Jurkat, Clone E6-1 (cell line): ENCODE measurements at places on chromosomes 7 and 10.

DNA sequence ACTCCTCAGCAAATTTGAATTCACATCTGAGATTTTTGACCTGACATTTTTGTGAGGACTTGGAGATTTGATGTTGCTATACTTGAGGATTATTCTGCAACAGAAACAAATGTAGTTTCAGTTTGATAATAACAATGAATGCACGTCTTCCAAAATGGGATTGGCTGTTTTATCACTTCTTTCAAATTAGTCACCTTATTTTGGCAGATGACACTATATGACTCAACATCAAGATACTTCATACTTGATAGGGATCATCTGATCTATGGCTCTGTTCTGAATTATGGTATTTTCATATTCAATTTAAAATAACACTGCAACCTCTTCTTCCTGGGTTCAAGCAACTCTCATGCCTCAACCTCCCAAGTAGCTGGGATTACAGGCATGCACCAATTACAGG lies 24.2 kb downstream of the ARL5B start:
- DNase-seq = no peak

- no peak for DNase-seq
Observed at GRCh38 chr7:26493737-26494428, 202.2 kb downstream of the SNX10 start.

DNA sequence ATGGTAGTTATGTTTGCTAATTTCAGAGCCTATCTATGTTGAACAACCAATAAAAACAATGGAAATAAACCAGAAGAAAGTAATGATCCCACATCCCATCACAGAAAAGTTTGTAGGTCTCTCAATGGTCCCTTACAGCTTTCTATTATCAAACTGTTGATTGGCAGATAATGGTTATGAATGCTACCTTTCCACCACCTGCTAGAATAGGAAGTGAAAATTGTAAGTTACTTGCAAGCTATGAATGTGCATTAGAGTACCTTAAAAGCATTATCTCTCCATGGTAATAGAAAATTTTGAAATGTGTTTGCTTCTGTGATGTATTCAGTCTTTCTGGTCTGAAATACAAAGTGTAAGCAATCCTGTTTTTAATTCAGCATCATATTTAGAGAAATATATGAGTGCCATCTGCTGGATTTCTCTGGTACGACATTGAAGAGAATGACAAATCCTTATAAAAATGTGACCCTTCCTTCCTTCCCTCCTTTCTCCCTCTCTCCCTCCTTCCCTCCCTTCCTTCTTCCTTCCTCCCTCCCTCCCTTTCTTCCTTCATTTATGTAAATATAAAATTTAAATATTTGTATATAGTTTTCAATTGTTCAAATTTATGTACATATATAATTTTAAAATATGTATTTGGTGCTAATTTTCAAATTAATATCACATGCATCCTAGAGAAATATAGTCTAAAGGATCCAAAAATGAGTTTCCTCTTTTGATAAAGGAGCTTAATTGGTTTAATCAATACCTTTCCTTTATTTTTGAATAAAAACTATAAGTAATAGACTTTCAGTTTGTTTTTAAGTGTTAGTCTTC lies 41.4 kb upstream of the PNLIPRP3 start:
- peak; percentile 31 for DNase-seq

- DNase-seq = no peak
Observed at GRCh38 chr10:30763918-30764317, 134.4 kb upstream of the LYZL2 start.

GRCh38 chr7:139417478-139417877 lies 57.8 kb downstream of the LUC7L2 start:
- no peak for DNase-seq

GRCh38 chr7:2066251-2066919 lies 166.4 kb downstream of the MAD1L1 start:
- DNase-seq = peak; percentile 82

- DNase-seq = no peak
Observed at GRCh38 chr10:51894771-51895578, 195.6 kb upstream of the CSTF2T start.

GRCh38 chr7:29194594-29195427 lies at the start of gene CHN2:
CHN2 (plus strand) TSS chr7:29194775.
- peak; percentile 42 for DNase-seq

GRCh38 chr10:63430091-63430998 lies 35.4 kb downstream of the JMJD1C start:
- no peak for DNase-seq

- DNase-seq = no peak
Observed at GRCh38 chr10:5282137-5282536, 82.6 kb upstream of the UCN3 start.

DNA sequence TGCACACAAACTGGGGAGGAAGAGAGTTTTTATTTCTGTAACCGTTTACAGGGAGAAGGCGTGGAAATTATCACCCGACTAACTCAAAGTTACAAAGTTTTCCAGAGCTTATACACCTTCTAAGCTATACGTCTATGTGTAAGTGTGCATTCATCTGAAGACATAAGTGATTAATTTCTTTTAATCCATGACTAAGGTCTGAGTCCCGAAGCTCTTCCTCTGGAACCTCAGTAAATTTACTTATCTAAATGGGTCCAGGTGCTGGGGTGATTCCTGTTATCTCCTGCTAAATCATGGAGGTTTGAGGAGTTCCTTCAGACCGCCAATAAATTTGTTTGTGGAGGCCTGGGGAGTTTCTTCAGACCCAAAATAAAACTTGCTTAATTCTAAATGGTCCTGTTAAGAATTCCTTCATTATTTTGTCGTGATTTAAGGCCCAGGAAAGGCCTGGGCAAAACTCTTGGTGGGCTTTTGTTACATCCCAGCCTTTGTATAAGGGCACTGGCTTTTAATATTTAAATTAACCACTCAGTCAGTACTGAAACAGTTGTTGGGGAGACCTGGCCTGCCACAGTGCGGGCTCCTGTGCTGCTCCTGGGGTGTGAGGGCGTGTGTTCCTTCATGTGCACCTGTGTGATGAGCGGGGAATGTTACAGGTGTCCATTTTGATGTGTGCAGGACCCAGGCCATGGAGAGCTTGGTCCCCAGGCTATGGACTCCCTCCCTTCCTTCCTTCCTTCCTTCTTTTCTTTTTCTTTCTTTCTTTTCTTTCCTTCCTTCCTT lies 5.8 kb upstream of the METTL27 start:
- DNase-seq = no peak

GRCh38 chr10:74936577-74937265 lies 110.3 kb downstream of the KAT6B start:
- no peak for DNase-seq

GRCh38 chr10:111677759-111678158 lies 505.8 kb downstream of the GPAM start:
- DNase-seq = no peak

DNA sequence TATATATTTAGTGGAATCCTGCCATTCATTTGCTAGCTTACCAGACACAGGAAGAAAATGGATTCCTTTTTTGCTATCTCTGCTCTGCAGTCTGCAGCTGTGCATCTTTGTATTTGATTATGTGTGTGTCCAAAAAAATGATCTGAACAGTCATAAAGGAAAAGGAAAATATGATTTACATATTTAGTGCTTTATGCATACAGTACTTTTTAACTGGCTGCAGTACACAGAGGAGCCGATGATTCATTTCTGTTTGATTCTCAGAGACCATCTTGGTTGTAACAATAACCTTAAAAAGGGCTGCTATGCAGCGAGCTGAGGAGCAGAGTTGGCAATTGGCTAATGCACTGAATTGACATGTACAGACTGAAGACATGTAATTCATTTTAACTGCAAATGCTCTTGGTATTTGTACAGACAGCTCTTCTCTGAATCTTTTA lies 151.3 kb upstream of the FZD1 start:
- no peak for DNase-seq

DNA sequence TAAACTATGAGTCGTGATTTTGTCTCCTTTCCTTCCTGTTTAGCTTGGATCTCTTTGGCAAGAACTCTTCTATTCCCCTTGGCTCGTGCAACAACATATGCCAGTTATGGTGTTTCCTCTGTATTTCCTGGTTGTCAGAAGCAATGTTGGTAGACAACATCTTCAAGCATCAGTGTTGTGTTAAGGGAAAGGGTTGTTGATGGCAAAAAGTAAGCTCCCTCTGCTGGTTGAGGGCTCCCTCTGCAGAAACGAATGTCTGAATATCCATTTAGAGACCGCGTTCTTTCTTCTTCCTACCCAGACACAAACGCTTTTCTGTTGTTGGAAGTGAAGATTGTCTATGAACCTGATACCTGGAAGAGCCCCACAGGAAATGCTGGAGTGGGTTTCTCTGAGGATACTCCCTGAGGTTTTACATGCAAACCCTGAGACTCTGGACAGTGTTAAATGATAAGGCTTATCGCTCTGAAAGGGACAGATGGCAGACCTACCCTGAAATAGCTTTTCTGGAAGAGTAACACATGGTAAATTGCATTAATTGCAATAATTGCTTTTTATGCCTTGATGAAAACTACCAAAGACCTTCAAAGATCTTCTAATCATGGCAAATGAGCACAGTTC lies 23.5 kb upstream of the C1QL3 start:
- DNase-seq = peak; percentile 42

DNA sequence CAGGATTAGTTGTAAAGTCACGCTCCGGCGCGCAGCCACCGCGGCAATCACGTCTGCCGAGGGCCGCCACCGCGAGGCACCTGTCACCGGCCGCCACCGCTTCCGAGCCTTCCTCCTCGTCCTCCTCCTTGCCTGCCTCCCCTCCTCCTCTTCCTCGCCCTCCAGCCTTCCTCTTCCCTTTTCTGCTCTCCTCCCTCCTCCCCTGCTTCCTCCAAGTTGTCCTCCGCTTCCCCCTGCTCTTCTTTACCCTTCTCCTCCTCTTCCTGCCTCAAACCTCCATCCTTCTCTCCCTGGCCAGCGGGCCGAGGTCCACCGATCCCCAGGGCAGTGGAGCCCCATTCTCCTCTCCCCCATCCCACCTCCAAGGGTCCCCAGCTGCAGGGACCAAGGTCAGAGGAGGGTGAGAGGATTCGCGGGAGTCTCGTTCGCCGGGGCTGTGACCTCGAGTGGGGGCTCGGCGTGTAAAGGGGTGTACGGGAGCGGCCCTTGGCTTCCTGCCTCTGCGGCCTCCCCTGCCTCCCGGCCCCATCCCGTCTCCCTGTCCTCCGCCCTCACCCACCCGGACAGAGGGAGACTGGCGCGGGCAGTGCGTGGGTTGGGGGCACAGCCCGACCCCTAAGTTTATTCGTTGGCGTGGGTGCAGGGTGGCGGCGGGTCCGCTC lies 89.5 kb upstream of the PAX2 start:
- no peak for DNase-seq

GRCh38 chr7:886626-887487 lies 10.5 kb downstream of the GET4 start:
- no peak for DNase-seq

GRCh38 chr7:10475940-10476641 lies 497.6 kb upstream of the PHF14 start:
- DNase-seq = no peak

DNA sequence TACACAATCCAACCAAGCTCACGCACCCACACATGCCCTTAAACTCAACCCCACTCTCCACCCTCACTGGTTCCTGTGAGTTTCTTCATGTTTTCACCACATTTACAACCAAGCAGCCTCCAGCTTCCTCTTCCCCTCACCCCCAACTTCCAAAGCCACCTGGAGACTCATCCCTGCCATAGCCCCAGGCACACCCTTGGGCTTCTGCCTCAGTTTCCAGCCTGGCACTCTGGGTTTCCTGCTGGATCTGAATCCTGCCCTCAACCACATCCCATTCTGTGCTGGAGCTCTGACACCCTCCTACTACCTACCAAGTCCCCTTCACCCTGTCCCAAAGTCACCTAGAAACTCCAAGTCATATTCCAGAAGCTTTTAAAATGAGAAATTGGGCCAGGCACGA lies 29.4 kb downstream of the CCDC3 start:
- no peak for DNase-seq

GRCh38 chr7:136728945-136729344 lies 139.5 kb upstream of the CHRM2 start:
- no peak for DNase-seq

GRCh38 chr7:142407939-142408570 lies 150.2 kb upstream of the PRSS58 start:
- no peak for DNase-seq

DNA sequence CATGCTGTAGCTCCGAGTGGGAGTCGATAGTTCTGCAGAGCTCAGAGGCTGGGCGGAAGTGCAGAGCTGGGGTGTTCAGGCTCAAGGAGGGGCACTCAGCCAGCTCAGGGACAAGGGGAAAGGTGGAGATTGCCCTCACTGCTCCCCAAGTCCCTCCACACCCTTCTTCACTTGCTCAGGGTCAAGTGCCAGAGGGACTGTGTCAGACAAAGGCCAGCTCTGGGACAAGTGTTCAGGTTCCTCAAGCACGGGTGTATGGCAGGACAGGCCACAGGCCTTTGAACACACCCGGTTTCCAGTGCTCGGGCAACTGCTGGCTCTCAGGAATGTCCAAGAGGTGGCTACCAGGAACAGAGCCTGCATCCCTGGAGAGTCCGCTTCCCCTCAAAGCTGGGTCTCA lies 293.0 kb upstream of the PODXL start:
- no peak for DNase-seq

GRCh38 chr7:66535414-66536329 lies 93.0 kb upstream of the KCTD7 start:
- no peak for DNase-seq

DNA sequence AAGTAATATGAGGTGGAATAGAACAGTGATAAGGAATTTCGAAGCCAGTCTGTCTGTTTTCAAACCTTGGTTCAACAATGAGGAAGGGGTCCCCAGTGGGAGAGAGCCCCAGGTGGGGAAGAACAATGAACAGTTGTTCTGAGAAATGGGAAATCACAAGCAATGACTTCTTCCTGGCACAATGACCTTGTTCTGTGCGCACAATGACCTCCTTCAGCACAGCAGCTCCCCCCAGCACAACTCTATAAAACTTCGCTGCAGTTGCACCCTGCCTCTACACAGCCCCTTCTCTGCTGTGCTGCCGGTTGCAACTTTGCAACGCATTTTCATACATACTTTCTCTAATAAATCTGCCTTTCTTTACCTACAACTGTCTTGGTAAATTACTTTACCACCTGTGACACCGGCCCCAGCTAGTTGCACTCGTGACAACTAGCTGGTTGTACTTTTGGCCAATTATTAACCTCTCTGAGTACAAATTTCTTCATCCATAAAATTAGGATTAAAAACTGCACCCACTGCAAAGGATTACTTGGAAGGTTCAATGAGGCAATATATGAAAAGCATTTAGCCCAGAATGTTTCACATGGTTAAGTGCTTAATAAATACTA lies 40.5 kb downstream of the ASB4 start:
- no peak for DNase-seq

DNA sequence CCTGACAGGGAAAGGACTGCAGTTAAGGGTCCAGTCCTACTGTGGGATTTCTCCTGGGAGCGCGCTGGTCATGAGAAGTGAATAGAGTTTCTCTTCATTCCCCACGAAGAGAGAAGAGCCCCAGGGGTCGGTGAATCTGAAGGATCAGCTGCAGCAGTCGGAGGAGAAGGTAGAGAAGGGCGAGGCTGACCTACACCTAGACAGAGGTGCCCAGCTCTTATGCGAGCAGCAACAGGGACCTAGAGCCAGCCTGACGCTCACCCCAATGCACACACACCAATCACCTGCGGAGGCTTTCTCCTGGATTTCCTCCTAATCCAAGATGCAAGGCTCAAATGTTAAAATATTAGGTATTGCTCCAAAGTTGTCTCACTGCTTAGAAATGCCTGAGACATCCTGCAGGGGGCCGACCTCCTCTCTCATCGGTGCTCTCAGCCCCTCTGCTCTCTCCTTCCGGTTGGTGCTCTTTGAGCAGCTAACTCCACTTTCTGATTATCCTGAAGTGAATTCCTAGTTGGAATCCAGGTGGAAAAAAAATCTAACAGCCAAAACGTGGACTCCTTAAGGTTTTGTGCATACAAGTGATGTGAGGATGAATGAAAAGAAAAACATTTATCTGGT lies 176.4 kb downstream of the AHR start:
- peak; percentile 37 for DNase-seq
